ENCODE measurements at places on chromosomes 16 and 17.
A peak's percentile ranks its signal among the peaks of the same experiment; 100 is the strongest.

DNA sequence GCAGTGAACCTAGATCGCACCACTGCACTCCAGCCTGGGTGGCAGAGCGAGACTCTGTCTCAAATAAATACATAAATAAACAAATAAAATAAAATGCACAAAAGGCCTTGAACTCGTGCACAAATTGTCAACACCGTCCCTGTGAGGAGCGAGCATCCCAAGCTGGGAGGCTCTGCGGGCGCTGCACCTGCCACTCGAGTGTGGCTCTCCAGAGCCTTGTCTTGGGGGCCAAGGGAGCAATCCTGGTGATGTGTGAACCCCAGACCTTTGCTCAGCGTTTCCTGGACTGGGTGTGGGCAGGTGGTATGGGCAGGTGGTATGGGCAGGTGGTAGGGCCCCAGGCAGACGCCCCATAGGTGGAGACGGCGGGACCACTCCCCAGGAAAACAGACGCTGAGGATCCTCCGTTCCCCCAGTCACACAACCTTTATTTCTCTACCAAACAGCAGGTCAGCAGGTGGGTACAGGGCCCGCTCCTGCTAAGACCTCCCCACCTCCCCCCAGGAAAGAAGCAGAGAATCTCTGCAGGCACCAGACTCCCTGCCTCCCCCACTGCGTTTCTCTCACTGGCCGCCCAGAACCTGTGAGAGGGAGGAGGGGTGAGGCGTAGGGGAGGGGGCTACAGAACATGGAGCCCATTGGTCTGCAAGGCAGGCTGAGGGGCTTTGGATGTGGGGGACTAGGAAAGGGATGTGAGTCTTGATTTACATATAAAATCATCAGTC is 7.4 kb upstream of the P2RX1 start:
- DNase-seq: no peak

DNA sequence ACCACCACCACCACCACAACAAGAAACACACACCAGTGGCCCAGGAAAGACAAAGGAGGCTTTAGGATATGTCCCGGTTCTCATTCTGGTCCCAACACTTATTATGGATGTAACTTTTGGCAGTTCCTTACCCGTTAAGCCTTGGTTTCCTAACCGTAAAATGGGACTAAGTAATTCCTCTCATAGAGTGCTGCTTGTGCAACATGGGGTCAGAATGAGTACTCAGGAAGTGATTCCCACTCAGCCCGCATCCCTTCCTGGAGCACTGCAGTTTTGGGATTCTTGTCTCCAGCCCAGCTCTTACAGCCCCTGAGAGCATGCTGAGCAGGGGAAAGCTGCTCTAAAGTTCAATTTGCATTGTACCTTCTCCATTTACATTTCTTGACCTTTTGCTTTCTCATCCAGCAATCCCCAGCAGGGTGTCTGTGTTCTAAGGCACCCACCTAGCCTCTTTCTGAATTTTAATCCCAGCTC is 262.6 kb downstream of the PRKCA start:
- no peak for DNase-seq

GRCh38 chr16:10940501-10941079 is 1.7 kb downstream of the DEXI start:
- no peak for DNase-seq

GRCh38 chr17:68924793-68925720 is 30.1 kb downstream of the ABCA8 start:
- DNase-seq: no peak

DNA sequence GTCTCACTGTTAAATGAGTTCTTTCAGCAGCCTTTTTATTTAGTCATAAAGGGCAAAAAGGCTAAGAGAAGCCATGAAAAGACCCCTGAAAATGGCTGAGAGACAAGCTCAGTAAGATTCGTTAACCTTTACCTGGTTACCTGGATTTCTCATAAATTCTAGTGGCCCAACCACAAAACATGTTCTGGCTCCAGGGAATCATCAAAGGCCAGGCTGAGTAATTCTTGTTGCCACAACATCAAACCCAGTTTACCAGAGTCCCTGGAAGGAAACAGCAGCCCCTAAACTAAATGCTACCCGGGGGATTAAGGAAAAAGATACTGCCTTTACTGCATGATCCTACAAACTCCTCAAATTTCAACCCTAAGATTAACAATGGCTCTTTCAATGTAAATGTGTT is 15.8 kb downstream of the CYTH1 start:
- DNase-seq: no peak

DNA sequence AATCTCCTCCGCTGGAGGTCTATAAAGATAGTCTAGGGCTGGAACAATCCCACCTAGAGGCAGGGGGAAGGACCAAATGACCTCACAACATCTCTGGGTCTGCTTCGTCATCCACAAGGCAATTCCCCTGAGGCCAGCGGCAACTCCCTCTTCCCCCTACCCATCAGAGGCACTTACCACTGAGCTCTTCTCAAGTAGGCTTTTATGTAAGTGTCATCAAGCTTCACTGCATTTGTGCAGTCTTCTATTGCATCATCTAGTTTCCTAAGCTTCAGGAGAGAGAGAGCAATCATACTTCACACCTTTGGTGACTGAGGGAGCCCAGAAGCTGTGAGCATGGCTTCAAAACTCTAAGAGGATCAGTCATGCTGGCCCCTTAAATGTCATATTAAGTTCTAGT is 21.0 kb downstream of the CNP start:
- DNase-seq: no peak

GRCh38 chr17:28960256-28961061 is 9.1 kb upstream of the PHF12 start:
- no peak for DNase-seq

GRCh38 chr16:47524007-47524405 is 62.9 kb downstream of the PHKB start:
- DNase-seq: no peak

GRCh38 chr16:86026171-86026910 is 127.4 kb downstream of the IRF8 start:
- no peak for DNase-seq

DNA sequence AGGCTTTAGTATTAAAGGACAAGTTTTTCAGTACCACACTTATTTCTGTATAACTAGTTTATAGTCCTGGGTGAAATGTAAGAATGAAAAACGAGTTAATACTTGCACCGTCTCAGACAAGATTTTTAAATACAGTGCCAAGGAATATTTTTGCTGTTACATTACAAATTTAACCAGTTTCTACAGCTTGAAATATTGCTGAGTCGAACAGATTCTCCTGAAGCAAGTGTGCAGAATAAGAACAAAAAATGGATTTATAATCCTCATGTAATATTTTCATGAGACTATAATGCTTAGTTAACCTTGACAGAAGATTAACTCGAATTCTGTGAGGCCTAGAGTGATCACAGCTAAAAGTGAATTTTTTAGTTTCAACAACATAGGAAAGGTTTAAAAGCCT is 3.1 kb downstream of the NETO2 start:
- no peak for DNase-seq

DNA sequence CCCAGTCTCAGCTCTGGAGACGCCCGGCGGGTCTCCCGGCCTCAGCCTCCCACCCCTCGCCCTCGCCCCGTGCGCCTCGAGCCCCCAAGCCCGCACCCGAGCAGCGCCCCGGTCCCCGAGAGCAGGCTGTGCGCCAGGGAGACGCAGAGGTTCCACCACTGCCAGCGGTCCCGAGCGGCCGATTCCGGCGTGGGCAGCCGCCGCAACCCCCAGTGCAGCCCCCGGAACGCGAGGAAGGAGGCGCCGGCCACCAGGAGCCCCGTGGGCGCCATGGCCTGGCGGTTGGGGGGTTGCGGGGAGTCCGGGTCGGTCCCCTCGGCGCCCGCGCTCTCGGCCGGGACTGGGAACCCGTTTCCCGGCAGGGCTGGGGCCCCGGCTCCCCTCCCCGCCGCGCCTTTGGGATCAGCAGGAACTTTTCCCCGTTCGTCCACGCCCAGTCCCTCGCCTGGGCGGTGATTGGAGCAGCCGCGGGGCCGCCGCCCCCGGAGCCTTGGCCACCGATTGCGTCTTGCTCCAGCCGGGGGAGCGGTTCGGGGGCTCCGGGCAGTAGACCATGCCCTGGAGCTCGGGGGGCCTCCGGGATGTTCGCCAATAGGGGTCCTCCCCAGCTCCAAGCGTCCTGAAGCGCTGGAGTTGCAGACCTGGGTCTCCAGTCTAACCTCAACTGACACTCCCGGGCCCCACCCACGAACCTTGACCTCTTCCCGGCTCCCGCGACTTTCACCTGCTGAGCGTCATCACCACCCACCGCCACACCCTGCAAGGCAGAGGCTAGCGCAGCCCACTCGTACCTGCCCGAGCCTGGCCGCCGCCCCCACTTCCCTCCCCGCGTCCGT is at the start of gene TLCD2:
Gene TLCD2 (minus strand): TSS at position 407 of the 836 bp plus-strand sequence. CDS start 135 bp downstream, at position 272.
- no peak for DNase-seq

- DNase-seq: no peak
These were observed 132.4 kb downstream of the PRKCB start for GRCh38 chr16:23968176-23968575.

DNA sequence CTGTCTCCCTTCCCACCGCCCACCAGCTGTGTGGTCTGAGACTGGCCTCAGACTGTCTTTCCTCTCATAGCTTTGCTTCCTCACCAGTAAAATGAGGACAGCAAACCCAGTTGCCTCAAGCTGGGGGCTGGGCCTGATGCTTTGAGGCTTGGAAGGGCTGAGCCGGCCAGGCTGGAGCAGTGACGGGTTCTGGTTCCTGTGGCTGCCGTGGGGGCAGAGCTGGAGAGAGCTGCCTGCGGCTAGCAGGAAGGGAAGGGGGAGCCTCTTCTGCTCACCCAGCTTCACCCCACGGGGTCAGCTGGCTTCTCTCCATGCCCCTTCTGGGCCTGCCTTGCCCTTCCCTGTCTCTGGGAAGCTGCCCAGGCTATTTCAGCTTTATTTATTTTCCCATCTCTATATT is 23.7 kb downstream of the LASP1 start:
- no peak for DNase-seq

GRCh38 chr16:85638695-85639409 is 25.7 kb downstream of the GSE1 start:
- no peak for DNase-seq

DNA sequence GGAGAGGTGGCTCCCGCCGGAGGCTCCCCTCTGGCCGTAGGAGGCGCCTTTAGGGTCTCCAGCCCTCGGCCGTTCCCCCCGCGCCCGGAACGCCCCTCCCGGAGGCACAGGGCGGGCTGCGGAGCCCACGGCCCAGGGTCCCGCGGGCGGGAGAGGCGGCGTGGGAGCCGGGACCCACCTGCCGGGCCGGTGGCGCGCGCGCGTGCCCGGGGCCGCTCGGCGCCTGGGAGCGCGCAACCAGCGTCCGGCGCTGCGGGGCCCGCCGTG is at the start of gene MIF4GD:
Gene MIF4GD (minus strand): TSS at position 266 of the 267 bp plus-strand sequence. CDS start 1,036 bp downstream, outside the sequence.
- no peak for DNase-seq

- DNase-seq: no peak
These were observed 12.5 kb upstream of the SLC4A1 start for GRCh38 chr17:44280392-44280937.

- no peak for DNase-seq
These were observed 211.7 kb downstream of the XYLT1 start for GRCh38 chr16:17258848-17259713.

- DNase-seq: no peak
These were observed 15.6 kb upstream of the CBFA2T3 start for GRCh38 chr16:88992351-88993165.

GRCh38 chr17:72399023-72399607 is 278.3 kb downstream of the SOX9 start:
- DNase-seq: no peak

DNA sequence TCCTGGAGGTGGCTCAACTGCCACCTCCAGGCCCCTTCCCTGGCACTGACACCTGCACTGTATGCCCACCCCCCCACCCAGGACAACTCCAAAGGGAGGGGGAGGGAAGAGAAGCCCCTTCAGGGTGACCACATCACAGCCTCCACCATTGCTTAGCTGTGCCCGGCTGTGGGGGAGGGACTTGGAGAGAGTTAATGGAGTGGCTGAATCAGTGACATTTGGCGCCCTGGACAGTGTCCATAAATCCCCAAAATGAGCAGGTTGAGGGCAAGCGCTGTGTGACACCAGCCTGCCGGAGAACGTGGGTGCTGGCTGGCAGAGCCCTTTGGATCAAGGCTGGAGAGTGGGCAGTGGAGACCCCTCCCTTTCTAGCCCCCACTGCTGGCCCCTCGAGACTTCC is 883 bp downstream of the USH1G start:
- DNase-seq: no peak

- no peak for DNase-seq
These were observed 2.1 kb upstream of the MFSD6L start for GRCh38 chr17:8801135-8801840.

- DNase-seq: no peak
These were observed 74.7 kb downstream of the CDH13 start for GRCh38 chr16:82701442-82701955.

- DNase-seq: no peak
These were observed 62.6 kb downstream of the PLCG2 start for GRCh38 chr16:81841722-81842121.

DNA sequence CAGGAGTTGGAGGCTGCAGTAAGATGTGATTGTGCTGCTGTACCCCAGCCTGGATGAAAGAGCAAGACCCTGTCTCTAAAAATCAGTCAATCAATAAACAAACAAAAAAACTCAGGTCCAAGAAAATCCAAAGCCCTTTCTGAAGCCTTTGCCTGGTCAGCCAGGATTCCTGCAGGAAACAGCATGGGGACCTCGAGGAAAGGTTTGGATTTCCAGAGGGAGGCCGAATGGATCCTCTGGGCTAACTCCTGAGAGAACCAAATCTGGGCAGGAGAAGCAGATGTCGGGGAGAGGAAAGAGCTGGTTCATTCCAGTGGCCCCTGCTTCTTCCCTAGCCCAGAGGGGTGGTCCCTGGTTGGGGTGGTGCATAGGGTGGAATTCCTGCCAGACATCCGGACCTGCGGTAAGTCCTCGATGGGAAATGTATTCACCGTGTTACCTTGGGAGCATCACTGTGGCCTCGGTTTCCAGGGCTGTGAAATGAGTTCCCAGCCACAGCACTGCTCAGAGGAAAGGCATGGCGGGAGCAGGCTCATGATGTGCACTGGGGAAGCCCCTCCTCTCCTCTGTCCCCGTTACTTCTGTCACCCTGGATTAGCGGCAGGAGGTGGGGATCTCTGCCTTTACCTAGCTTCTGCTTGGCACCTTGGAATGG is 75.1 kb downstream of the CYLD start:
- DNase-seq: no peak

GRCh38 chr17:80605326-80606066 is 60.9 kb downstream of the RPTOR start:
- peak; percentile 79 for DNase-seq

DNA sequence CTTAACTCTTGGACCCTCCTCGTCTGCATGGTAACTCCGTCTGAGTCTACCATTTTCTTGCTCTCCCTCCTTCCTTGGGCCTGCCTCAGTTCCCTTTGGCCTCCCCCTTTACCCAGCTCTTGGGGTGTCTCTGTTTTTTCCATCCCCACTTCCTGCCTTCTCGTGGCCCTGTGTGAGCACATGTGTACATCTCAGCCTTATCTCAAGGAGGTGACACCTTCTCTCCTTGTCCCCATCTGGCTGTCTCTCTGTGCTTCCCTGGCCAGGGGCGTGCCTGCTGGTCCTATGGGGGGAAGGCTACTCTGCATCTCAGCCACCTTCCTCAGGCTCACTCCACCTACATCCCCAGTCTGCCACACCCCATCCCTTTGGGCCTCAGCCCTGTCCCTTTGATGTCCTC is 6.6 kb downstream of the CTF1 start:
- no peak for DNase-seq

GRCh38 chr17:17042851-17043460 is 699 bp downstream of the MPRIP start:
- DNase-seq: peak; percentile 43

GRCh38 chr16:58497935-58498334 is 2.0 kb upstream of the NDRG4 start:
- no peak for DNase-seq

- DNase-seq: no peak
These were observed 93.9 kb downstream of the CEP112 start for GRCh38 chr17:66098040-66098439.

- no peak for DNase-seq
These were observed 18.0 kb downstream of the ALOX12B start for GRCh38 chr17:8069587-8069860.

- DNase-seq: no peak
These were observed 4.9 kb upstream of the CBX4 start for GRCh38 chr17:79843816-79844800.
